Right cardiac atrium (tissue), 5 donors: ENCODE measurements at places on chromosomes 16 and 17. TPM values are rescaled to one million over a fixed set of nuclear protein-coding genes. Genes with fewer than 3 reads are reported as not detected.

GRCh38 chr17:57420734-57421717, 164.7 kb downstream of the MSI2 start:
- DNase-seq: no peak

GRCh38 chr16:57260294-57260929, 15.4 kb downstream of the ARL2BP start:
- no peak for DNase-seq

Gene UTS2R
- 1.0 TPM for polyA plus RNA-seq

DNA sequence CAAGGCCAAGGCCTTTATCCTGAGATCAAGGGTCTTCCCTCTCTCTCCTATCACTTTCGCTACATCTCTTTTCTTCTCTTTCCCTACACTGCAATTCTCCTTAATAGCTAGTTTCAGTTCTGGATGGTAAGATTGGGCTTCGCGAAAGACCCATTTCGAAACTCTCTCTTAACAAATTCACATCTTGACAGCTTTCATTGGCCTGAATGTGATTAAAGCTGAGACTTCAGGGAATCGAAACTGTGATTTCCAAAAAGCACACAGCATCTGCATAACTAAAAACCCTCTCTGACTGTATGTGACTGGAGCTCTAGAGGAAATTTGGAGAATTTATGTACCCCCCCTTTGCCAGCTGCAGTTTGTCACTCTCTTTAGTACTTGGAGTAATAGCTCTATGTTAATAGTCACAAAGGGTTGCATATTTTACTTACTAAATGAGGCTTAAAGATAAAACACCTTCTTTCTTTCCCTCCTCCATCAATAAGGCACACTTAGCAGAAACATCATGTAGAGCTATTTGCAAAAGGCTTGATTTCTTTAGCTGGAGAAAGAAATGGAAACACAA, 105.3 kb upstream of the FAM20A start:
- DNase-seq: no peak

GRCh38 chr16:1008085-1008484, 26.5 kb downstream of the SOX8 start:
- DNase-seq: no peak

Gene RNF43
- 3.7 TPM for polyA plus RNA-seq

GRCh38 chr17:73722165-73722564, 77.9 kb upstream of the SDK2 start:
- DNase-seq: no peak

DNA sequence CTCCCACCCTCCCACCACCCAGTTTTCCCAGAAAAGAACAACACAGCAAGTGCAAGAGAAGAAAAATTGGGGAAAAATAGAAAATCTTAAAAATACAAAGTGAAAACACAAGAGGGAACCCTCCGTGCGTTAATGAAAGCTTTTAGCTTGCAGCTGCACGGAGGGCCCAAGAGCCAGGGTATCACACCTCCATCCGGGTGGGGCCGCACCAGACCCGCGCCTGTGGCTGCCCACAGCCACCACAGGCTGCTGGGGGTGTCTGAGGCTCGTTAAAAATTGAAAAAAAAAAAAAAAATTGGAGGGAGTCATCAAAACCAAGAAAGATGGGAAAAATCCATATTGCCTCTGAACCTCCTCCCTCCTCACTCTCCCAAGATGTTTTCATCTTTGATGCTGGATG, 18.6 kb downstream of the ENGASE start:
- DNase-seq: no peak

Gene BCAR1
- 53.1 TPM for polyA plus RNA-seq

GRCh38 chr17:15510361-15510760, 42.9 kb upstream of the CDRT4 start:
- no peak for DNase-seq

DNA sequence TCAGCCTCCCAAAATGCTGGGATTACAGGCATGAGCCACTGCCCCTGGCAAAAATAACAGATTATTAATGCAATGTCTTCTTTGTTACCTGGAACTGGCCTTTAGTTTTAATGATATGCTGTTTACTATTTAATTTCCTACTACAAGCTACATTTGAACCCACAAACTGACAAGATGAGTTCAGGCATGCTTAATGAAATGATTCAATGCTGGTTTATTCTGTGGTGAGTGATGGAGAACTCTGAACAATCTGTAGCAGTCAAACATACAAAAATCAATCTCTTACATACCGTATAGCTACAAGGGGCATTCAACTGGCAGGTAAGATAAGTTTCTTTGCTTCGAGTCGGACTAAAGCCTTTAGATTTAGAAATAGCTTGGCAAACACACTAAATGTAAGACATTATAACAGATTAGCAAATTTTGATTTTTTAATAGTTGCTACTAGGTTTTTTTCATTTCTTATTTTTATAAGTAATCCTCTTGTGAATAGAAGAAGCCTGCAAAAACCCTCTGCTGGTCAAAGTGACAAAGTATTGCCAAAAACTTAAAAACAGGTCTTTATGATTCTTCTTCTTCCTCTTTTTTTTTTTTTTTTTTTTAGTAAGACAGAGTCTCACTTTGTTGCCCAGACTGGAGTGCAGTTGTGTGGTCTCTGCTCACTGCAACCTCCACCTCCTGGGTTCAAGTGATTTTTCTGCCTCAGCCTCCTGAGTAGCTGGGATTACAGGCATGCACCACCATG, 138.5 kb downstream of the SSH2 start:
- DNase-seq: no peak

DNA sequence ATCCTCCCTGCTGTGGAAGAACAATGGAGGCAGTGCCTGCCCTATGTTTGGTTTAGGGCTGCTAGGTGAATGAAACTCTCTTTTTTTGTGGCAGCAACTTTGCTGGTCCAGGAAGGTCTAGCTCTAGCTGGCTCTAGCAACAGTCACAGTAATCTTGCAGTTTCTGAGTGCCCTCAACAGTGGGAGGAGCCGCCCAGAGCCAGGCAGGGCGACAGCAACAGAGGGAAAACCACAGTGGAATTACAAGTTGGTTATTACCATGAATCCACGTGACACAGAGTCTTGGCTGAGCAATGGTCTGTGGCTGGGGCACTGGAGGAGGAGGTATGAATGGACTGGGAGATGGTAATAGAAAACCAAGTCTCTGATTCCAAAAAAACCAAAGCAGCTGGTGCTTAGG, 10.3 kb downstream of the HSPB9 start:
- DNase-seq: peak; percentile 77

DNA sequence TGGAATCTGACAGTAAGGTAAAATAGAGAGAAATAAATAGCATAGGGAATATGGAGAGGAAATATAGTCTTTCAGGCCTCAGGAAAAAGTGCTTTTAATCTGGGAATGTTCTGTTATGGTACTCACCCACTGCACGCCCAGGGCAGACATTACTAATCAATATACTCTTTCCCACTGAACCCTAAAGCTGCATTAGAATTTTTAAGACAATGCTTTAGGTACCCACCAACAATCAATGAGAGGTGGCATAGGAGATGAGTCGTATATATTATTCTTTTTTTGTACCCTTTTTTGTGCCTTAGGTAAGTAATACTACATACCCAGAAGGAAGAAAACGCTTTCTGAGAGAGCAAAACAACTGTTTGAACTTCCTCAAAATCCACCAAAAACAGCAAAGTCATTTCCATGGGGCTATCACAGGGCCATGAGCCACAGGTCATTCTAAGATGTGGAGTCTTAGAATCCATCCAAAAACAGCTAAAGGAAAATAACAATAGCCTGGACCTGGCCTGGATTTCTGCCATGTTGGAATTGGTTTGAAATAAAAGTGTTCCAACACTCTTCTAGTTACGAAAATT, 542.1 kb downstream of the XYLT1 start:
- no peak for DNase-seq

Gene ZNF385C
- polyA plus RNA-seq: 0.32 TPM

DNA sequence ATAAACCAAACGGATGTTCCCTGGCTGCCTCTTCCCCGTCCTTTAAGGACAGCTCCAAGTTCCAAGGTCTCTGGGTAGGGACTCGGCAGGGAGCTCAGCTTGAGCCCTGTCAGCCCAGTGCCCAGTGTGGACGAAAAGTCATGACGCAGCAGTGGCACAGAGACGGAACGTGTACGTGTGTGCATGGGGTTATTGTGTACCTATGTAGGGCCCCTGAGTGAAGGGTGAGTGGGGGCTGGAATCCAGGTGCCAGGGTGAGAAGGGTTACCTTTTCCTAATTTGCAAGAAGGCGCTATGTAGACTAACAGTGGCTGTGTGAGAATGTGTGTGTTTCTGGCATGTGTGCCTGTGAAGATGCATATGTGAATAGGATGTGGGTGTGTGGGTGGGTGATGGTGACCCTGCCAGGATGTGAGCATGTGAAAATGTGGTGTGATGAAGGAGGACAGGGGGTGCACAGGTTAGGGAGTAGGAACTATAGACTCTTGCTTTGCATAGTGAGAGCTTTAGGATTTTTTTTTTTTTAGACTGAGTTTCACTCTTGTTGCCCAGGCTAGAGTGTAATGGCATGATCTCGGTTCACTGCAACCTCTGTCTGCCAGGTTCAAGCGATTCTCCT, 6.0 kb downstream of the SCN4A start:
- peak; percentile 14 for DNase-seq

- no peak for DNase-seq
Observed at GRCh38 chr16:64531401-64531800, 590.5 kb downstream of the CDH11 start.

DNA sequence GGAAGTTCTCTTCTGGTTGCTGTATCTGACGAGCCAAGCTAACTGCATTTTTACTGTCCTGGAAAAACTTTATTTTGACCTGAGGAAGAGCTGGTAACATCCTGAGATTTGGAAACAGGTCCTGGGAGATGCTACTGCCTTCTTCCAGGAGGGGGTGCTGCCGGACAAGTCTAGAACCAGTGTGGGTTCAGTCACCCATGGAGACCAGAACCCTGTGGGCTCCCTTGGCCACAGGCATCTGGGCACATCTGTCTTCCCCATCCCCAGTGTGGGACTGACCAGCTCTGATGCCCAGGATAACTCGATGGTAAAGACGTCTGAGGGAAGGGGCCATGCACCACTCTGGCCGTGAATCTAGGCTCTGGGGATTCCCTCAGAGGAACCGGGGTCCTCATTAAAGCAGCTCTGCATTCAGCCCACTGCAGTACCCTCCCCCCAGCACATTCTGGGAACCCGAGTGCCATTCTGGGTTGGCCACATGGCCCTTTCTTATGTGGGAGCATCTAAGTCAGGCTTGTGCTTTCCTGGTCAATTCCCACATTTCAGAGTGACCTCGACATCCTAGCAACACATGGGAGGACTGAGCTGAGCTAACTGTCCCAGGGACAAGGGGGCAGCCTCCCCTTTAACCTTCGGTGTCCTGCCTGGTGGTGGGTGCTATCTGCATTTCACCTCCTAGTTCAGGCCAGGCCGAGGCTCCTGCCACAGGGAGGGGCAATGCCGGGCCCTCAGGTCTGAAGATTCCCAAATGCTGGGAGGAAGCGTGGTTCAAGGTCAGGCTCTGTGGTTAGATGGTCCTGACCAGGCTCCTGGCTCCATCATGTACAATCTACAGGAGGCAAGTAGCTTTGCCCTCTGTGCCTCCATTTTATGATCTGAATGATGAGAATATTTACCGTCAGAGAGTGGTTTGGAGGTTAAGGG, 6.4 kb downstream of the C16orf86 start:
- peak; percentile 87 for DNase-seq

- DNase-seq: no peak
Observed at GRCh38 chr17:19830061-19830460, 37.7 kb downstream of the ULK2 start.

DNA sequence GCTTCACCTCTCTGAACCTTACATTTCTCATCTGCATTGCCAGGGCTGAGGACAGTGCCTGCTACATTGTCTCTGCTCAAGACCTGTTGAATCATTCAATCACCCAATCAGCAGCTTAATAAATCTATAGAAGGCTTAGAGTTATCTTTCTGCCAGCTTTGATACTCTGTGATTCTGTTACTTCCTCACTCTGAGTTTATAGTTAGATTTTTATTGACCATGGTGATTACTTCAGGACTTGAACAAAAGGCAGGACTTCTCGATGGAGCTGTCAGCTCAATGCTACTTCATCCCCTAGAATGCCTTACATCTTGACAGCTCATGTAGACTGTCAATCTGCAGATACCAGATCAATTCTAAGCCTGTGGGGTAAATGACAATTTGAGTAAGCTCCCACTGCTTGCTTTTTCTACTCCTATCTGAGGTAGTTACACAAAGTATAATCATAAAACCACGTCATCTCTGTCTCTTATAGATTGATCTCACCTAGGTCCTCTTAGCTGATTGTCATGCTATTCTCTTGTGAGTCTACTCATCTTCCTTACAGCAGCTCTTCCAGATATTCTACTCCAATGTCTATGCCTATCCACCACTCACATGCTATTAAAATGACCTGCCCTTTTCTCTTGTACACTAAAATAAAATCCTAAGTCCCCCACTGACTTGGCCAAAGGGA, 318.3 kb upstream of the CA10 start:
- no peak for DNase-seq

GRCh38 chr16:76268824-76269223, 8.4 kb upstream of the CNTNAP4 start:
- DNase-seq: no peak

GRCh38 chr17:51275381-51275780, 15.0 kb downstream of the UTP18 start:
- no peak for DNase-seq

Gene SLFN11
- 9.2 TPM for polyA plus RNA-seq

- DNase-seq: no peak
Observed at GRCh38 chr16:46686815-46687473, 2.0 kb downstream of the VPS35 start.

GRCh38 chr16:69852815-69853214, 90.7 kb downstream of the WWP2 start:
- no peak for DNase-seq

GRCh38 chr17:64503341-64503740, 2.7 kb downstream of the DDX5 start:
- no peak for DNase-seq

Gene TPSAB1
- 1.2 TPM for polyA plus RNA-seq
